ENCODE measurements at places on chromosomes 4 and X.

GRCh38 chrX:152850465-152850864 lies 19.6 kb downstream of the NSDHL start:
- no peak for DNase-seq

- no peak for DNase-seq
Measured at GRCh38 chrX:130631011-130631410, 229.2 kb downstream of the RBMX2 start.

DNA sequence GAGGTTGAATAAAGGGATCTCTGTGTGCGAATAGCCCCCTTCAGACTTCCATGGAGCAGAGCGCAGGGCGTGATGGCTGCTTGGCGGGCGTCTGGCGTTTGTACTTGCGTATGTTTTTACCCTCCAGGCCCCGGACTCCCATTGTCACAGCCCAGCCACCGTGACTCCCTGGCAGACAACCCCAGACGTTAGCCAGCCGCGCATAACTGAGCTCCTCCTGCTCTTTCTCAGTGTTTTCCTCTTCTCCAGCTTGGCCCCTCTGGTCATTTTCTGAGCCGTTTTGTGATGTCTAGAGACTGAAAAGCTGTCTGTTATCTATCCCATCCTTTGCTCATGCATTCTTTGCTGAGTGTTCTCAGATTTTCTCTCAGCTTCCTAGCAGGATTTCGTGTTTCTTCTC lies 54.3 kb downstream of the IGFBP7 start:
- DNase-seq = peak; percentile 28

DNA sequence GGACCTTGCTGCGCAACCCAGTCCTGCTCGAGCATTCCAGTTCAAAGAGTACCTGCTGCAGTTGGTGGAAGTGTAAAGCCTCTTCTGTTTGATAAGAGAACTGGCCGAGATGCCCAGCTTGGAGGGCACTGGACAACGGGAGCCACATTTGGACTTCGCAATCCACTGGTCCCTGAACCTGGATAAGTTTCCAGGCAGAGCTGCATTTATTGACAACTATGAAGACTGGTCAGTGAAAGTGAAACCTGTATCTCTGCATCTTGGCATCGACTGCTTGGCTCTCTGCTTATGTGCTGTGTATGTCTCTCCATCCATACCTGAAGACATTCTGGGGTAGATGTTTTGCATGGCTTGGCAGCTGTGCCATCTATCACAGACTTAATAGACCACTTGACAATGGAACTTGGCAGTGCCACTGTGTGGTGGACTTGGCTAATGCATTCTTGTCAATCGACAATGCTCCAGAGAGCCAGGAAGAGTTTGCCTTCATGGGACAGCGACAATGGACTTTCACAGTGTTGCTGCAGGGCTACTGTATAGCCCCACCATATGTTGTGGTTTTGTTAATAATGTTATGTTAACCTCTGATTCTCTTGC lies 43.5 kb upstream of the ZBTB33 start:
- DNase-seq = no peak

DNA sequence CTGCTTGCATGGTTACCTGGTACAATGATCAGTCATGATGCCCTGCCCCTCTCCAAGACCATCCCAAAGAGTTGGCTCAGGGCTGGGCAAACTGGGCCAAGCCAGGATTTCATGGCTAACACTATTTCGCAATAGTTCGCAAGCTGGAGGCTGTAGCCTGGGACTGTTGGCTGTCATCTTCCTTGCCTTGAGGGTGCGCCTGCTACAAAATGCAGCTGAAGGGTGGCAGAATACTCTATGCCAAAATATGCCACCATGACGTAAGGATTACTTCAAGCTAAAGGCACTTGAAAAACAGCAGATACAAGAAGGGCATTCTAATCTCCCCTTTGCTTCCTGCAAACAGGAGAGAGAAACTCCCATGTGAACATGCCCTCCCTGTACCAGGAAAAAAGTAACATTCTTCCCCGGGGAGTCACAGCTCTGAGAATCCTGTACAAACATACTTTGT lies 21.0 kb downstream of the SAT1 start:
- peak; percentile 94 for DNase-seq

GRCh38 chrX:108000751-108001150 lies 18.6 kb upstream of the TEX13B start:
- no peak for DNase-seq

- no peak for DNase-seq
Measured at GRCh38 chr4:78347527-78347926, 204.0 kb upstream of the ANXA3 start.

- DNase-seq = peak; percentile 75
Measured at GRCh38 chr4:136741468-136741867, 790.8 kb downstream of the PCDH18 start.

GRCh38 chr4:62835631-62836030 lies 1573.6 kb downstream of the TECRL start:
- DNase-seq = no peak

GRCh38 chr4:102787944-102788343 lies 27.2 kb upstream of the MANBA start:
- DNase-seq = no peak

DNA sequence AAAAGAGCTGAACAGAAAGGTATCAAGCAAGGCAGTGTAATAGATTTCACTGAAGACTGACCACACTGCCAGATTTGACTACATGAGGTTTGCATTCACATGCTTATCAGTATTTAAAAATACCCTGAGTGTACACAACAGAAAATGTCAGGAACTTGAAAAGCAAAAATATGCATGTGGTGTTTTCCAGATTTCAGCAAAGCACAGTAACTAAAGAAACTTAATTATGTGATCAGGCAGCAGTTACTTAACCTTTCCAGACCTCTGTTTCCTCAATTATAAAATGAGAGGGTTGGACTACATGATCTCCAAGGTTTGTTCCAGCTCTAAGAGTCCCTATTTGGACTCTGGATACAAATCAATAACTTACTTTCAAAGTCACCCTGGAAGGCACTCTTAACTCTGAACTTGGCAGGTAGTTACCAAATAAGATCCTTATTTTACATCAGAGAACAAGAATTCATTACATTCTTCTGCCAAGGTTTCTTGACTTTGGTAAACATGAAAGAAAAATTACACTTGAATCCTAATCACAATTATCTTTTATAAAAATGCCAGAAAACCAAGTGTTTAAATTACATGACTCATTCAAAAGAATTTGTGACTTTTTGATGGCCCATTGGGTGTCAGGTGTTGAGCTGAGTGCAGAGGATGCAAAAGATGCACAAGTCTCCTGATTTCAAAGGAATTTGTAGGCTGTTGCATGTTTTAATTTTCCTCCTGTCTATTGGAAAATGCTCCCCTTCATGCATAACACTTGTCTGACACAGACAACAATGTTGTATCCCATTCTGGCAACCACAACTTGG lies 241.6 kb downstream of the MGST2 start:
- peak; percentile 48 for DNase-seq

DNA sequence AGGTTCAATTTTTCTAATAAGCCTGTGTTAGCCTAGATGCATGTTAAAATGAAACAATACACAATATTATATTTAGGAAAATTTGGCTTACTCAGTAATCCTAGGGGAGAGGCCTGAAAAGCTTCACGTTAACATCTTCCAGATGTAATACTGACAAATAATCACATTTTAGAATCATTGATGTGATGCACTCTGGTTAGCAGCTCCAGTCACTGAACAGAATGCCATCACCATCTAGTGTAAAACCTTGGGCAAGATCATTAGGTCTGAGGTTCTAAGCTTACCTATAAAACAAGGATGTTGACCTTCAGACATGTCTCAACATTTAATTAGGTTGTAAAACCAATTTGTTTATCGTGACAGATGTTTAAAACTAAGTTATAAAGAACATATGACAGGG lies 1704.8 kb downstream of the STIM2 start:
- no peak for DNase-seq

GRCh38 chr4:44535981-44536380 lies 87.4 kb upstream of the KCTD8 start:
- peak; percentile 3 for DNase-seq

DNA sequence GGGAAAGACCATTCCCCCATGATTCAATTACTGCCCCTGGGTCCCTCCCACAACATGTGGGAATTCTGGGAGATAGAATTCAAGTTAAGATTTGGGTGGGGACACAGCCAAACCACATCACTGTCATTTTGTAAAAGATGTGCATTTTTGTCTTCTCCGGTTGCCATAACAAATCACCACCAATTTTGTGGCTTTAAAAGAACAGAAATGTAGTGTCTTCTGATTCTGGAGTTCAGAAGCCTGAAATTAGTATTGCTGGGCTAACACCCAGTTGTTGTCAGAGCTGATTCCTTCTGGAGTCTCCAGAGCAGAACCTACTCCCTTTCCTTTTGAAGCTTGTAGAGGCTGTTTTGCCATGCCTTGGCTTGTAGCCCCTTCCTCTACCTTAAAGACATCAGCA lies 54.1 kb upstream of the DHRSX start:
- no peak for DNase-seq

GRCh38 chr4:13441506-13441905 lies 42.6 kb downstream of the RAB28 start:
- no peak for DNase-seq

DNA sequence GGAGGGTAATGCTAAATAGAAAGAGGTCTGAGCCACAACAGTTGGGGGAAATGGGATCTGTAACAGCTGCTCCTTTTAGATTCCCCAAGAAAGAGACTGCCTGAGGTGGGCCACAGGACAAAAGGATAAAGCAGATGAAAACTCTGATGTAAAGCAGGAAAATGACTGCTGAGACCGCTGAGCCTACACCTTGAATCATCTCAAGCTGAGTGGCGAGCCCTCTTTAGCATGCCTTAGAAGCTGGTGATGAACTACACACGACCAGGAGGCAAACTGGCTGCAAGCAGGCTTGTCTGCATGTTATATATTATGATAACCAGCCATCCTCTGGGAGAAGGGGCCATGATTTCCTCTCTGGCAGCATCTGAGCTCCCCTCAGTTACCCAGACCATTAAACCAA lies 88.4 kb downstream of the TTC29 start:
- DNase-seq = no peak

- DNase-seq = peak; percentile 55
Measured at GRCh38 chr4:105963461-105964400, 68.5 kb downstream of the NPNT start.

DNA sequence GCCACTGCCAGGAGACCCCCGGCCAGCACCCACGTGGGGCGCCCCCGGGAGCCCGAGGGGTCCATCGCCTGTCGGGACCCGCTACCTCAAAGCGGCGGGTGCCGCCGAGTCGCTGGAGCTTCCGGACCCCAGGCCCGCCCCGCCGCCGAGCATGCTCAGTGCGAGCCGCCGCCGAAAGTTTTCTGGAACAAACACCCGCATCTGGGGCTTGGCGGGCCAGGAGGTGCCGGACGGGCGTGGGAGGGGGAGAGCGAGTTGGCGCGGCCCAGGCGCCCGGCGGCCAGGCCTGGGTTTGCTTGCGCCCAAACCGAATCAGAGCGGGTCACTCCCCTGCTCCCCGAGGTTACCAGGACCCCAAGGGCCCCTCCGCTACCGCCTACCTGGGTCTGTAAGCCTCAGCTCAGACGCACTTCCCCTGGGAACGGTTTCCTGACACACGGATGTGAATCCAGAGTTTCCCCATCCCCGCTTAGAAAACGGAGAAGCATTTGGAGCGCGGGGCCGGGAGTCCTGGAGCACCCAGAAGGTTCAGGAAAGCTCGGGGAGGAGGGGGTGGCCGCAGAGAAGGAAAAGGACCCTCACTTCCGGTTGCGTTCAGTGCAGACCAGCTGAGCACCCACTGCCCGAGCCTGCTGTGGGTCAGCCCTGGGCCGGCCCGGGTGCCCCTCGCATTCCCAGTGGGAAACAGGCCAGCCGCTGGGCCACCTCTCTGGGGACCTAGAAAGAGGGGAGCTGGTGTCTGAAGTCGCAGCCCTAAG lies at the start of gene EVC2:
Gene EVC2, minus strand, starts transcription at position 111 of the 758 bp plus-strand sequence. Its CDS starts 46 bp downstream, at position 65.
- DNase-seq = peak; percentile 43

- DNase-seq = no peak
Measured at GRCh38 chr4:52368895-52369294, 290.2 kb downstream of the USP46 start.

DNA sequence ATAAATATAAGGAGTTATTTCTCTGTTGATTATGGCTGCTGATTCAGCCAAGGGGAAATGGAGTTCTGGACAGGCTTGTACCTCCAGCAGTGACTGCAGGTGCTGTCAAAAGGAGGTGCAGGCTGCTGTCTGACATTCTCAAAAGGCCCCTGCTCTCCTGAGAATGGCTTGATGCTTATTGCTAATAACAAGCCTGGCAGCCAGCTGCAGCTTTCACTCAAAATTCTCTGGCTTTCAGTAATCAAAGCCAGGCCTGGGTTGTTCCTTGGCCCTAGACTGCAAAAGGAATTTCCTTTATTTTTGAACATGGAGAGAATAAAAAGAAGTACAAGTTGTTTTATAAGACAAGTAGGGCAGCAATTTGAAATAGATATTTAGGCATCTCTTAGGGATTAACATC lies 575.9 kb downstream of the MID1IP1 start:
- DNase-seq = no peak

- peak; percentile 82 for DNase-seq
Measured at GRCh38 chr4:38162240-38162784, 202.1 kb downstream of the PTTG2 start.

GRCh38 chr4:185036019-185036418 lies 17.7 kb downstream of the HELT start:
- DNase-seq = no peak

Data from amniotic epithelial cell (primary cell).